ENCODE measurements at places on chromosomes 5 and 9.

- DNase-seq, result no peak
Observed at GRCh38 chr9:104025104-104025503, 69.0 kb upstream of the SMC2 start.

DNA sequence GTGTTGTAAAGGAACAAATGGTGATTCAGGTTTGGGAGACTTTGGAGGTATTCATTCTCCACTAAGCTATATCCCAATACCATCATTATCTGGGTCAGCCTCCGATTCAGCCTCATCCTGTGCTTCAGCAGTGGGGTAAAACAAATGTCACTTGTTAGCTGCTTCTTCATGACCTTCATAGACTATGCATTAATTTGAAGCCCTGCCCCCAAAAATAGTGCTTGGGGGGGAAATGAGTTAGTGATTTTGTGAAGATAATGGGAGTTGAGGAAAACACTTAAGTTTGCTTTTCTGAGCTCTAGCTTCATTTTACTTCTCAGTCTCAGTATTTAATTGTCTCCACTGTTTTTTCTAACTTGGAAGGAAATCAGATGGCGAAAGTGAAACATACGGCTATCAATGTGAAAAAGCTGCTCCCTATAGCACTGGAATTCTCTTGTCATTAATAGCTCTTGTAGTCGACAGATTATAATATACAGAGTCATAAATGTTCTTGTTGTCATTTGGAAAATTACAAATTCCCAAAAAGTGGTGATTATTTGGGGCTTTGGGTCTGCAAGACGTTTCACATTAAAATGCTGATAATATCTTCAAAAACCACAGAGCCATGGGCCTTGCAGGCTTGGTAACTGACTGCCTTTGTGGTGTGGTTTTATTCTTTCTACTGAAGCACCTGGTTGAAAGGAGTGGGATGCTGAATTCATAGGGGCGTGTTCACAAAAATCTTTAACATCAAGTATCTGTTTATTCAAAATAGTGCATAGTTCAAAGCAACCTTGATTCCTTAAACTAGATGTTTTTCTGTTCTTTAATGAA, 40.0 kb downstream of the PIK3R1 start:
- no peak for DNase-seq

GRCh38 chr9:16725066-16725465, 145.4 kb downstream of the BNC2 start:
- DNase-seq, result no peak

DNA sequence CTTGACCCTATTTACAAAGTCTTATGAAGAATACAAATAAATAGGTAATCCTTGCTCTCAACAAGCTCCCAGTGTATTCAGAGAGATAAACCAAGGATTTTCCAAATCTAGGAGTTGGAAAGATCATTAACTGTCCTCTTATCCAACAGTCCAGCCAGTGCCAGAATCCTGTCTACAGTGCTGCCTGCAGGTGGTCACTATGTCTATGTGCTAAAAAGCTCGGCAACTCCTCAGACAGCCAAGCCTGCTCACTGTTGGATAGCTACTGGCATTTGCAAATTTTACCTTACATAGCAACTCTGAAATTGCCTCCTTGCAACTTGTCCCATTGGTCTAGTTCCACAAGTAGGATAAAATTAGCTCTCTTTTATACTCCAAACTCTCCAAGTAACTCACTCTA, 187.4 kb downstream of the DCP2 start:
- DNase-seq, result no peak

DNA sequence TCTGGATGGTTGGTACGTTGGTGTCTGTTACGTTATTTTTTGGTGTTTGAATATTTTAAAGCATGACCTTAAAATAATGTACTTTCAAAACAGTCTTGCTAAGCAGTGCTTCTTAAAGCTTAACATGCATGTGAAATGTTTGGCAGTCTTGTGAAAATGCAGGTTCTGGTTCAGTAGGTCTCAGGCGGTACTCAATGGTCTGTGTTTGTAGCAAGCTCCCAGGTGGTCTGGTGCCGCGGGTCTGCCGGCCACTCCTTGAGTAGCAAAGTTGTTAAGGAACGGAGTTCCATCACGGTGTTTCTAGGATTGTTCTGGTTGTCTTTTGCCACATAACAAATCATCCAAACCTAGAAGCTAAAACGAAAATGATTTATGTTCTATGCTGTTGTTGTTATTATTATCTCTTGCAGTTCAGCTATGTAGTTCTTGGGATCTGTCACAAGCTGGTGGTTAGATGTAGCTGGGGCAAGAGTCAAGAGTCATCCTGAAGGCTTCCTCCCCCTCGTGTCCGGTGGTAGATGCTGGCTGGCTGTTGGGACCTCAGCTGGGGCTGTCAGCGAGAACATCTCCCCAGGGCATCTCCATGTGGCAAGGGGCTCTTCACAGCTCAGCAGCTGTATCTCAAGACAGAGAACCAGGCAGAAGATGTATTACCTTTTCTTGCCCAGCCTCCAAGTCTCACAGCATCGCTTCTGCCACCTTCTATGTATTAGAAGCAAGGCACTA, 186.8 kb downstream of the PALM2AKAP2 start:
- no peak for DNase-seq

DNA sequence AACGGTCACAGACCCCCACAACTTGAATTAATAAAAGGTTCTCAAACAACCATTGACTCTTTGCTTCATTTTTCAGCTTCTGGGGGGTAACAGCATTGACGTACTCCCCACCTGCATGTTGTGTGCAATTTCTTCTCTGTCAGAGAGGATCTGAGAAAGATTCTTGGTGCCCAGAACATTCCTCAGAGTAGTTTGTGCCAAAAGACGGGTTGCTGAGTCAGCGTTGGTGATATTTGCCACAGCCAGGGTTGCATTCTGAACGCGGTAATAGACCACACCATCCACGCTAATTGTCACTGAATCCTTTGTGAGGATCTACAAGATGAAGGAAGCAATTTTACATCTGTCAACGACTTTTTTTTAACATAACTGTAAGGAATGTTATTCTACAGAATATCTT, 21.0 kb downstream of the STOM start:
- DNase-seq, result no peak

- no peak for DNase-seq
Observed at GRCh38 chr5:148826739-148827070, 294 bp downstream of the ADRB2 start.

DNA sequence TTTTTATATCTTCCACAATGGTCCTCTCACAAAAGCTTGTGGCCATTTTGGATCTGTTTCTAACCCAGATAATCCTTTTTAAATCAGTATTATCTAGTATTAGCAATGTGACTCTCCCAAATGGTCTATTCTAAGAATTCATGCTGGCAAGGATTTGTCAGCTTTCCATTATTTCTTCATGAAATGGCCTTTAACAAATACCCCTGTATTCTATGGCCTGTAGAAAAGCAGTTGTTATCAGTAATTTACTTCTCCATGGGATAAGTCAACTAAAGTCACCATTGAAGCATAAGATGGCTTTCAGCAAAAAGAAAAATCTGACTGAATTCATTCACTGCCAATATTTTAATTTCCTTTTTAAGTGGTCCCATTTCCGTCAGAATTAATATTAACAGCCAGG, 346.4 kb upstream of the FAM174A start:
- DNase-seq, result no peak

DNA sequence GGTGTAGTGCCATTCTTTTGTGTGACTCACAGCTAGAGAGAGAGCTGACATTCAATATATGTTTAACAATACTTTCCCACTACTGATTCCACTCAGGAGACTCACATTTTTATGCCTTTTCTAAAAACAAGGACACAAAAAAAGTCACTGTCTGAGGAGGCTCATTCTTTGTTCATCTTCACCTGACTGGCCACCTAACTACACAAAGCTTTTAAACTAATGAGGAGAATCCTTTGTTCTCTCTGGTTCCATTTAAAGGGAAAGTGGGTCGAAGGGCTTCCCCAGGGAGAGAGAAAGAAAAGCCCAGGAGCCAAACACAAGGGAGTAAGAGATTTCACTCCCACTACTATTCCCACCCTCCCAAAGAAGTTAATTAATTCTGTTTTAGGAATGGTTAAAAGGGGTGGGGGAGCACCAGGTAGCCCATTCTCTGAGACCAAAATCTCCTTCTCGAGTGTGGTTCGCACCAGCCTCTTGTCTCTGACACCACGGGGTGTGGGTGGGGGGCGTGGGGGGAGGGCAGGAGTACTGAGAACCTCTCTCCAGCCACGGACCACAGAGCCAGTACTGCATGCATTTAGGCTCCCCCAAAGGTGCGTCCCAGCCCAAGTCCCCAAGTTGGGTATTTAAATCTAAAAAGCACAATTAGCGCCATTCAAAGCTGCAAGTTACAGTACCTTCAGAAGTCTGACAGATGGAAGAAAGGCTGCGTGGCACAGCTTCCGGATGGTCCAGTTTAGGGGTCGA, 747 bp downstream of the TRPM3 start:
- DNase-seq, result no peak

DNA sequence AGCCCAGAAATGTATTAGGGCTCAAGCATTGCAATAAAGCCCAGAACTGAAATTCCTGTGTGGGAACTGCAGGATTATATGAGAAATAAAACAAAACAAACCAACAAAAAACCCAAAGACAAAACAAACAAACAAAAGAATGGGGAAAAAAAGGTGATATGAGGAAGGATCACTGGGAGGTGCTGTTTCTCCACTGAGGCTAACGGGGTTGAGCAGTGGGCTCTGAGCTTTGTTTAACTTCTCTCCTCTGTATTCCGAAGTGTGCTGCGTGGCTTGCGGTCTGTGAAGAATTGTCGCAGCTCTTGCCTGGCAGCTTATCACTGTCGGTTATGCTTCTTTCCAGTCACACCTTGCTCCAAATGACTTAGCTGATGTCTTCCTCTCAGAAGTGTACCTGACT, 106.3 kb downstream of the TENT4A start:
- DNase-seq, result no peak

DNA sequence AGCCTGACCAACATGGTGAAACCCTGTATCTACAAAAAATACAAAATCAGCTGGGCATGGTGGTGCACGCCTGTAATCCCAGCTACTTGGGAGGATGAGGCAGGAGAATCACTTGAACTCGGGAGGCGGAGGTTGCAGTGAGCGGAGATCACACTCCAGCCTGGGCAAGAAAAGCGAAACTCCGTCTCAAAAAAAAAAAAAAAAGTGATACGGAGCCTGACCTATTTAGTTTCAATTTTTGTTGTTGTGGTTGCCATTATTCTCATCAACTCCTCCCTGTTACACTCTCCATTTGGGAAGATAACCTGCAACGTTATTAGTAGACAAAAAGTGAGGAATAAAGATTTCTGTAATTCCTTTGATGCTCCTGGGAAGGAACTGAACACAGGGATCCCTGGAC, 1.3 kb downstream of the STOM start:
- DNase-seq, result no peak

GRCh38 chr9:88538311-88539085, 3.5 kb downstream of the NXNL2 start:
- DNase-seq, result no peak

GRCh38 chr5:78495800-78496199, 135.4 kb downstream of the SCAMP1 start:
- DNase-seq, result no peak

DNA sequence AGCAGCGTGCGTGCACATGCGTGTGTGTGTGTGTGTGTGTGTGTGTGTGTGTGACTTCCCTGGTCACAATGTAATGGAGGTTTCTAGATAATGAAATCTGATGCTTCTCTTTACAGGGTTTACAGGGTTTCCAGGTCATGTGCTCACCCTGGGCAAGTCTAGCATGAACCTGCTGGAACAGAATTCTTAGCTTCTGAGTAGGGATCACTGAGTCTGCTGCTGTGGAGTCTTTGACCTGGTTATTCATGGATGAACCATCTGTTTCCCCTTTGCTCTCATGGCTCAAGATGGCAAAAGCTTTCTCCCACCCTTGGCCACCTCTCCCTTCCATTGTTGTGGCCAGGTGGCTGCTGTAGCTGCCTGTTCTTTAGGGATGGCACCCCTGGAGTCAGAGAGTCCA, 111.6 kb upstream of the SHB start:
- DNase-seq, result no peak

GRCh38 chr9:96137671-96138429, 164.1 kb downstream of the HSD17B3 start:
- DNase-seq, result no peak

- DNase-seq, result no peak
Observed at GRCh38 chr5:168357876-168358275, 66.4 kb downstream of the WWC1 start.
